PC-9 (cell line): ENCODE measurements at places on chromosomes 16 and 17.

DNA sequence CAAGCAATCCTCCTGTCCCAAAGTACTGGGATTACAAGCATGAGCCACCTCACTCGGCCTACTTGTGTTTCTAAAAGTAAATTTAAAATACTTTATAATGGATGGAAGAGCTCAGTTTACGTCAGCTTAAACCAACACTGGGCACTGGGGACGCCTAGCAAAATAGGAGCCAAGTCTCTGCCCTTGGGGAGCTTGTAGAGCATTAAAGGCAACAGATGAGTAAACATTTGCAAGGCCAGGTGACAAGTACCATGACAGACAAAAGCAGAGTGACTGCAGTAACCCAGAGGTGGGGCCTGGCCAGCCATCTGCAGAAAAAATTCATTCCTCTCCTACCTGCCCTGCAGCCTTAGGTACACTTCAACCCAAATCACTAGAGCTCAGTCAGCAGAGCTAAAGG, 12.1 kb upstream of the NLK start:
- no peak for DNase-seq

GRCh38 chr16:87246269-87247065, 70.7 kb downstream of the C16orf95 start:
- DNase-seq = no peak

DNA sequence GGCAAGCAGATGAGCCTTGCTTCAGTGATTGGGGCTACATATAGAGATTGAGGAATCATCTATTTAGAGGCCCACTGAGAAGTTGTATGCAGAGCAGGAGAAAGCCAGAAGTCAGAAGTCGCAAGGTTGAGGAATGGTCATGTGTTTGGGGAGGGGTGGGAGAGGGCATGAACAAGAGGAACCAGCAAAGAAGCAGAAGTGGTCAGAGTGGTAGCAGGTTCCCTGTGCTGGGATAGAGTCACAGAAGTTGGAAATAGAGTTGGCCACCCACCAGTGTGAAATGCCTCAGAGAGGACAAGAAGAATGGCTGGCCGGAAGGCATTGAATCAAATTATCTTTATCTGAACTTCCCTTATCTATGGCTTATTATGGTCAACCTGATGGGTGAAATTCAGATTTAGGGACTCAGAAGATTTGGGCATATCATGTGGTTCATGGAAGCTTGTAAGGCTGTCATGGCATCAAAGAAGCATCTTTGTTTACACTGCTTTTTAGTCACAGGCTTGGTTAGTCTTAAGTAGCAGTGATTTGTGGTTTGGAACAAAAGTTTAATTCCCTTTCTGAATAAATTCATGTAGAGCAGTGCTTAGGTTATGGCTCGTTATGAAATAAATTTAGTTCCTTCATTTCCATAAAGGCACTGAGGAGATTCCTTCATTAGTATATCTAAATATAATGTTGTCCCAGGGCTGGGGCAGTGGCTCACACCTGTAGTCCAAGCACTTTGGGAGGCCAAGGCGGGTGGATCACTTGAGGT, 19.7 kb downstream of the MAP3K3 start:
- DNase-seq = no peak

GRCh38 chr16:67150833-67151396, at the start of gene B3GNT9:
Gene B3GNT9, minus strand, starts transcription at chr16:67150998. Its CDS starts 513 bp downstream, at chr16:67150485.
- DNase-seq = no peak

- no peak for DNase-seq
Observed at GRCh38 chr16:70720425-70721201, 34.8 kb upstream of the MTSS2 start.

DNA sequence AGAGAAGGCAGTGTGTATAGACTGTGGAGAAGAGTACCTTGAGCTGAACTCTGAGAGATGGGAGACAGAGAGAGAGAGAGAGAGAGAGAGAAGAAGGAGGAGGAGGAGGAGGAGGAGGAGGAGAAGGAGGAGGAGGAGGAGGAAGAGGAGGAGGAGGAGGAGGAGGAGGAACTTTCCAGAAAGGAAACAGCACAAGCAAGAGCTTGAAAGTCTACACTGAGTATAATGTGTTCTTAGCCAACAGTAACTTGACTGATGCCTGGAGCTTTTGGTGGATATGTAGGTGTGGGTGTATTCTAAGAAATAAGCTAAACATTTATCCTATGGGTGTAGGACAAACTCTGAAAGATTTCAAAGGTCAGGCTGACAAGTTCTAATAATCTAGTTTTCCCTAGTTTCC, 116.4 kb downstream of the SNX11 start:
- no peak for DNase-seq

DNA sequence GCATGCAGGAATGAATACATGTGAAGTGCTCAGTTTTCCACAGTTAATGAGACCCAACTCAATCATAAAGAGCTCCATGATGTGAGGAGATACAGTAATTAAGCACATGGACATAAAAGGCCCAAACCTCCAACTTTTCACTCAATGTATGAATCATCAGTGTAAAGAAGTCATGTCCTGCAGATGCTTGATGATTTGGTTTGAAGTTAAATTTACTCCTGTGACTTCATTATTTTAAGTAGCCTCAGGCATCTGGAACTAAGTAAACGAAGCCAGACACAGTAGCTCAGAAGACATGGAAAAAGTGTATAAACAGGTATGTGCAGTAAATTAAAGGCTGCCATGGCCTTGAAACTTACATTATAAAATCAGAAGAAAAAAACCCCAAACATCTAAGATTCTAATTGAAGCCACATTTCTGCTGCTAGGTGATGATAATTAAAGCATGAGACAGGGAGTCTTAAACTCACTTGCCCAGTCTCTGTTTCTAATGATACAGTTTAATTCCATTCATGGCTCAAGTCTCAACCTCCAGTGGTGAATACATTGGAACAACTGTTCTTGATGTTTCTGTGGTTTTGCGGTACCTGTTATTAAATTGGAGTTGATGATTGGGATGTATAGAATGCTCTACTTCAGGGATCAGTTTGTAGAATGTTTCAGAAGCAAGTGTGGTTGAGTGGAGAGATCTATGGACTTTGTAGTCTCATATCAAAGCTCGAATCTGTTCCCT, 28.9 kb upstream of the CCL2 start:
- no peak for DNase-seq
